LHCN-M2 (cell line): ENCODE measurements at places on chromosomes 1 and 21.

DNA sequence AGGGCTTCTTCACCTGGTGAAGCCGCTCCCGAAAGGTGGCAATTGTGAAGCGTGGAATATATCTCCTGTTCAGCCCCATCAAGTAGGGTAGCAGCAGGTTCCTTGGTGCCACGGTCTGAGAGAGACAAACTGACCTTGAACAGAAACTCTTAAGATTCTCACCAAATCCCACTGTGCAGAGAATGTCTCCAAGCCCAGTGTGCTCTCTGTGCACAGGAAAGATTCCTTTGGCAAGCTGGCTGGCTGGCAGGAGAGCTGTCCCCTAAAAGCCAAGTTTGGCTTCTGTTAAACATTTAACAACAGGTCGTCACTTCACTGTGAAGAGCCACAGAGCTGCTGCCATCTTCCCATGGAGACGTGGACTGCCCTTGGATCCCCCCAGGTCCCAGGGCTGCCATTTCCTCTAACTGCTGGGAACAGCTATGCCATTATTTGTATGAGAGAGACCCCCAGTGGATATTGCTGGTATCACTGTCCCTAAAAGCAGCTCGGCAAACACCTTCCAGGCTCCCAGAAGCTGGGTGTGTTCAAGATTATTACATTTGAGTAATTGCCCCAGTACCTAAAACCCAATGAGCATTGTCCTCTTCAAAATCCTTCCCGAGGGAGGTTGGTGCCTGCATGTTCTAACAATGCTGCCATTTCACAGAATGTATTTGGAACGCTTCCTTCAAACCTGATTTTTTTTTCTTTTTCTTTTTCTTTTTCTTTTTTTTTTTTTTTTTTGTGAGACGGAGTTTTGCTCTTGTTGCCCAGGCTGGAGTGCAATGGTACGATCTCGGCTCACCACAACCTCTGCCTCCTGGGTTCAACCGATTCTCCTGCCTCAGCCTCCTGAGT is 71.8 kb downstream of the CD58 start:
- peak; percentile 64 for DNase-seq

GRCh38 chr1:147812799-147813198 is 52.4 kb upstream of the GJA5 start:
- no peak for DNase-seq

DNA sequence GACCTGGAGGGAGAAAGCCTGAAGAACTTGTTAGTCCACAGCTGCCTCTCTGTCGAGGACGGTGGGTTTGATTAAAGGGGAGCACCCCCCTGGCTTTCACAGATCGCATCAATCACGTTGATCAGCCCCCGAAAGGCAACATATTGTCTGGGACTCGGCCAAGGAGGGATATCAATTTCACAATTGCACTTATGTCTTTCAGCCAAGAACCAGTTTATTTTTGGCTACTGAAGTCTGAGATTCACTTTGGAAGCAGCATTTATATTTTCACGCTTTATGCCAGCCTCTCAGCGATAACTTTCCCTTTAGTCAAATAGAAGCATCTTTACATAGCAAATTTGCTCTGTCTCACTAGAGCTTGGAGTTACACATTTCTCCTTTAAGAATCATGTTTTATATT is 253.2 kb upstream of the RRP15 start:
- no peak for DNase-seq

DNA sequence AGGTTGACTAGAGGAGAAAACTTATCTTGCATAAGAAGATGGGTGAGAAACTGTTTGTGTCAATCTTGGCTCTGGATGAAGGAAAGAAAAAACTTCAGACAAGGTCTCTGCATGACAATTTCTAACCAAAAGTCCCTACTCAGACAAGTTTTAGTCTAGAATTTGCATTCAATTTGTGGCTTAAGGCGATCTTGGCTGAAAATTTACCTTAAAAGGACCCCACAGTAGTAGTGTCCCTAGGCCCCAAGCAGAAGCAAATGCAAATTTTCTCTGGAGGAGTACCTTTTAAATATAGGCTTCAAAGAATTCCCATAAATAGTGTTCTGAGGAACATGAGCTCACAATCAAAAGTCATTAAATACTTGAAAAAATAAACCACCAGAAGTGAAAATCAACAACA is 17.6 kb upstream of the TMEM125 start:
- no peak for DNase-seq

DNA sequence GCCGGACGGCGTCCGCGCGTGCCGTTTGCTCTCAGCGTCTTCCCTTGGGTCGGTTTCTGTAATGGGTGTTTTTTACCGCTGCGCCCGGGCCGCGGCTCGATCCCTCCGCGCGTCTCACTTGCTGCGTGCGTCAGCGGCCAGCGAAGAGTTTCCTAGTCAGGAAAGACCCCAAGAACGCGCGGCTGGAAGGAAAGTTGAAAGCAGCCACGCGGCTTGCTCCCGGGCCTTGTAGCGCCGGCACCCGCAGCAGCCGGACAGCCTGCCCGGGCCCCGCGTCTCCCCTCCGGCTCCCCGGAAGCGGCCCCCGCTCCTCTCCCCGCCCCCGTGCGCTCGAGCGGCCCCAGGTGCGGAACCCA is 159.8 kb downstream of the RUNX1 start:
- peak; percentile 73 for DNase-seq

GRCh38 chr1:236560213-236560771 is 36.5 kb downstream of the LGALS8 start:
- DNase-seq: no peak

DNA sequence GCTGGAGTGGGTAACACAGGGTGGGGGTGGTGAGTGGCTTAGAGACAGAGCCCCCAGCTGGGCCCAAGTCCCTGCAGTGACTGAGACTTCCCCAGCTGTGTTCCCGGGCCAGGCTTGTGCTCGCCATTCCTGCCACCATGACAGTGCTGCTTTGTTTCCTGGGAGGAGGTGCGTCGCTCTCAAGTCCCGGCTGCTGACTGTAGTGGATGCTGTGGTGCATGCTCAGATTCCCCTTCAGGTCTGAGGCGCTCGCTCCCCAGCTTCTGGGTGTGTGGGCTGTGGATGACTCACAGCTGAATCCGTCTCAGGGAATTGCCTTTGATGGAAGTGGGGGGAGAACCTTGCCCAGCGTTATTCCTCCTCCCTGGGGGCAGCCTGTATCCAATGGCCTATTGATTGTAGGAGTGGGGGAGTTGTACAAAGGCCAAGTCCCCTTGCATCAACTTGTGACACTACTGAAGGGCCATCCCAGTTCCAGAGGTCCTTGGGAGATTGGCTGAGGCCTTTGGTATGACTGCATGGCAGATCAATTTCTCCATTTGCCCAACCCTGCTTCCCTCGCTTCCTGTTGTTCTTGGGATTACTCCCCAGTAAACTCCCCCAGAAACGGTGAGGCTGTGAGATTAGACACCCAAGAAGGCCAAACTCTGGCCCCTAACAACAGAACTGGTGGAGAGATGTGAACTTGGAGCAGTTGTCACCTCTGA is 17.8 kb upstream of the POU3F1 start:
- peak; percentile 54 for DNase-seq

- DNase-seq: peak; percentile 59
Observed at GRCh38 chr1:201937624-201938213, 8.6 kb downstream of the LMOD1 start.

DNA sequence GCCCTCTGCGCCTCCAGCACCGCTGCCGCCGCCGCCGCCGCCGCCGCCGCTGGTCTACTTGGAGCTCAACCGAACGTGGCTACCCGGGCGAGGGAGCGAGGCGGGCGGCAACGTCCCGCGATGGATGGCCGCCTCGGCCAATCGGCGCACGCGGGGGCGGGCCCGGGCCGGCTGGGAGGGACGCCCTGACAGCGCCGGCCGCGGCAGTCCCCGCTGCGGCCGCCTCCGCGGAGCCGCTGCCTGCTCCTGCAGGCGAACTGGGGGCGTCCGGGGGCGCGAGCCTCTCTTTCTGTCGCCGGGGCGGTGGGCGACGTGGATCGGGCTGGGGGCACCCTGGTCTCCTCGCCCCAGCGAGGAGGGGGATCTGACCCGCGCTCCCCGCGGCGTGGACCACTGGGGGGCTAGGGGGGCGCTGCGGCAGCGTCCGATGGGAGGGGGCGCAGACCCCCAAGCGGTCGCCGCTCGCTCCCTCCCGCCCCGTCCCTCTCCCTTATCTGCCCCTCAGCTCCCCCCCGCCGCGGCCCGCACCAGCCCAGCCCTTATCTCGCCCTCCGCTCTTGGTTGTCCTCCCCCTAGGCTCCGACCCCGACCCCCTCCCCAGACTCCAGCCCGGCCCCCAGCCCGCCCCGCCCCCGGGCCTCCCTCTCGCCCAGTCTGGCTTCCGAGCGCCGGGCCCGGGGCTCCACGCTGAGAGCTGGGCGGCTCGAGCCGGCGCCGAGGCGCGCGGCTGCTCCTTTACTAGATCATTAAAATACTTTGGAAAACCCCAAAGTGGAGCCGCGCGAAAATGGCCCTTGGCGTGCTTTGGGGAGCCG is at the start of gene SSBP3:
Gene SSBP3 (minus strand): TSS at position 56 of the 815 bp plus-strand sequence.
- DNase-seq: peak; percentile 89

- DNase-seq: no peak
Observed at GRCh38 chr1:65538664-65539063, 118.2 kb downstream of the LEPR start.

GRCh38 chr1:115088115-115088778 is 1.1 kb downstream of the TSPAN2 start:
- no peak for DNase-seq

- peak; percentile 57 for DNase-seq
Observed at GRCh38 chr1:36223381-36223995, 755 bp upstream of the THRAP3 start.

- DNase-seq: no peak
Observed at GRCh38 chr1:20375563-20375962, 84.9 kb downstream of the VWA5B1 start.

- no peak for DNase-seq
Observed at GRCh38 chr1:174786760-174787159, 213.0 kb upstream of the CACYBP start.

DNA sequence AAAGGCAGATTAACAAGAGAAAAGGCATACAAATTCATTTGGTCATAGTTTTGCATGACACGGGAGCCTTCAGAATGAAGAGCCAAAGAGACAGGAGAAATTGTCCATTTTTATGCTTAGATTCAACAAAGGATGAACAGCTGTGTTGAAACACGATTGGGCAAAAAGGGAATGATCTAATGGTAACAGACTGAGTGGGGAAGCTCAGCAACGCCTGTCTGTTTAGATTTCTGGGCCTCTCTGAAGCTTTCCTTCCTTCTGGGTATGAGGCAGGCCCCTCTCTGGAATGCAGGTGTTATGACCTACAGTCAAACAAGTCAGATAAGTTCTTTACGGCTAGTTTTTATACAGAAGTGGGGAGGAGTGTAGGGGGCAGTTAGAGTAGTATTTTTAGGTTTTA is 154.6 kb downstream of the RGS7 start:
- DNase-seq: no peak

GRCh38 chr1:22816067-22816775 is 105.6 kb downstream of the EPHB2 start:
- no peak for DNase-seq

- DNase-seq: no peak
Observed at GRCh38 chr1:174965362-174966007, 34.3 kb upstream of the CACYBP start.

DNA sequence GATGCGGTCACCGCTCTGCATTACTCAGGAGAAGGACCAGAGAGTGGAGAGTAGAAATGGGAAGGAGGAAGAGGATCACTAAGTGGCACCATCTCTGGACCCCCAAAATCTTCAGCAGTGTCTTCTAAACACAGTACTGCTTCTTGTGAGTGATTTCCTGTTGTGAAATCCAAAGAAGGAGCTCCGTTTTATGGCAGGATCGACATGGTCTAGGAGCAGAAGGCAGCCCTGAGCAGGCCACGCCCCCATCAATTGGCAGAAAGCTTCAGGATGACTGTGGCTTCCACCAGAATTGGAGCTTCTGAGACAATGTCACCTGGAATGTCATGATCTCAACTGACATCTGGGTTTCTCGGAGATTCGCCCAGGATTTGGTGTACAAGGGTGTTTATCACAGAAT is 171.5 kb downstream of the ADSS2 start:
- DNase-seq: no peak

DNA sequence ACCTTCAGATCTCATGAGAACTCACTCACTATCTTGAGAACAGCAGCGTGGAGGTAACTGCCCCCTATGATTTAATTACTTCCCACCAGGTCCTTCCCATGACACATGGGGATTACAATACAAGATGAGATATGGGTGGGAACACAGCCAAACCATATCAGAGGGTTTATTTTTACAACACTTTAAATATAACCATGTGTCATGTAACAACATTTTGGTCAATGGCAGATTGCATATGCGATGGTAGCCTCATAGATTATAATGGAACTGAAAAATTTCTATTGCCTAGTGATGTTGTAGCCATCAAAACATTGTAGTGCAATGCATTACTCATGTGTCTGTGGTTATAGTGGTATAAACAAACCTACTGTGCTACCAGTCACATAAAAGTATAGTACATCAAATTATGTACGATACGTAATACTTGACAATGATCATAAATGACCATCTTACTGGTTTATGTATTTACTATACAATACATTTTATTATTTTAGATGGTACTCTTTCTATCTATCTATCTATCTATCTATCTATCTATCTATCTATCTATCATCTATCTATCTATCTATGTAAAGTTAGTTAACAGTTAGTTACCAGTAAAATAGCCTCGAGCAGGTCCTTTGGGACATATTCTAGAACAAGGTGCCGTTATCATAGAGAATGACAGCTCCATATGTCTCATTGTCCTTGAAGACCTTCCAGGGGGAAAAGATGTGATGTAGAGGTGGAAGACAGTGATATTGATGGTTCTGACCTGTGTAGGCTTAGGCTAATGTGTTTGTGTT is 12.6 kb upstream of the S100B start:
- DNase-seq: peak; percentile 13

DNA sequence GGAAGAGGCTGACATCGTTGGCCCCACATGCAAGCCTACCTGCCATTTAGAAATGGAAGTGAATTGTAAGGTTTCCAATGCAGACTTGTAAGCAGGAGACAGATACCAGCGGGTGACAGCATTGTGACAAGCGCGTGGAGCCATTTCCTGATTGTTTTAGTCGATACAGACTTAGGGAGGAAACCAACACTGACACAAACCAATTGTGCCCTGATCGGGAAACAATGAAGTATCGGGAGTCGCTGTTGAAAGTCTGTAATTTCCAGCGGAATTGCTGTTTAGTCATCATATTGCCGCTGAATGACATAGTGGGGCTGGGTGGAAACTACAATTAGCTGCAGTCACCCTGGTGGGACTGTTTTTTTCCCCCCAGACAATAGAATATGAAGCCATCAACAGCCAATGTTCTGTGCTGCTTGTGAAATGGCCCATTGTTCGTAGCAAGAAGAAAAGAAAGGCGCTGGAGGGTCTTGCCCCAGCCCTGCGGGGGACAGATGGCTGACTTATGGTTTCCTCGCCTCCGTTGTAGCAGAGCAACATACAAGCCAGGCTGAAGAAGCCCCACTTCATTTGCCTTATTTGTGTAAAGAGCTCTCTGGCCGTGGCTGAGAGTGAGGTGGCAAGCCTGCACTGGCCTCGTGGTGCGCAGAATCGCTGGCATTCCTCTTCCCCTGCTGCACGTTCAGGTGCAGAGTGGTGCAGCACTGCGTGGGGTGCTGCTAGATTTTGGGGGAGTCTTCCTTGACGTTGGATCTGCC is 462.7 kb downstream of the CAMTA1 start:
- no peak for DNase-seq

DNA sequence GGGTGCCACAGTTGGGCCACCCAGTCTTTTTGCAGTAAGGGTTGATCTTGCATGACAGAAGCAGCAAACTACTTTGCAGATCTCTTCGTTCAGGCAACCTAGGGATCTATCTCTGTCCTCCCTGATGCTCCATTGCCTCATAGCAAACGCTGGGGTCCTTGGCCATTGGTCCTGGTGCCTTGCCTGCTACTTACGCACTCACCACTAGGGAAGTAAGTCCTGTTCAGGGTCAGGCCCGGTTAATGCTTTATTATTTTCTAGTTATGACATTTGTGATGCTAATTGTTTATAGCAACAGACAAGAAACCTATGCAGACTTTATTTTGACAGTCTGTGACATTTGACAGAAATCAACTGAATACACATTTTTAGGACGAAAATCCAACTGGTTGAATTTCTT is 326.5 kb upstream of the FMN2 start:
- DNase-seq: no peak
